ENCODE measurements at places on chromosomes 13 and 19.

DNA sequence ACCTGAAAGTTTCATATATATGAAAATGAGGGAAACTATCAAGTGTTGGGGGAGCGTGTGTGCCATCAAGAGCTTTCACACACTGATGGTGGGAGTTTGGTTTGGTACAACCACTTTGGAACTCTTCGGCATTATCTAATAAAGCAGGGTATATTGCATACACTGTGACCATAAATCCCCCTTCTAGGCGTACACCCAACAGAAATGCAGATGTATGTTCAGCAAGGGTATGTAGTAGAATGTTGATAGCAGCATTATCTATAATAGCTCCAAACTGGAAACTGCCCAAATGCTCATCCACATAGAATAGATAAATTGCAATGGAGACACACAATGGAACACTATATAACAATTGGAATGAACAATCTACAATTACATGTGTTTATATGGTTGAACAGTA, 70.8 kb downstream of the FAM216B start:
- no peak for DNase-seq

DNA sequence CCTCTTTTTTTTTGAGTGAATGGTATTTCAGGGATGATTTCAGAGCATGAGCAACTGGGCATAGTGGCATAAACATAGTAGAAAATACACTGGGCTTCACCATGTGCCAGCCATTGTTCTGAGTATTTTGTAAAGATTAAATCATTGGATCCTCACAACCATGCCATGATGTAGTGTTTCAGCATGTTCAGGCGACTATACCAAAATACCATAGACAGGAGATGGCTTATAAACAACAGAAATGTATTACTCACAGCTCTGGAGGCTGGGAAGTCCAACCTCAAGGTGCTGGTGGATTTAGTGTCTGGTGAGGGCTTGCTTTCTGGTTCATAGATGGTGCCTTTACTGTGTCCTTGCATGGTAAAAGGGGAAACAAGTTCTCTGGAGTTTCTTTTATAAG, 101.5 kb upstream of the KL start:
- no peak for DNase-seq

DNA sequence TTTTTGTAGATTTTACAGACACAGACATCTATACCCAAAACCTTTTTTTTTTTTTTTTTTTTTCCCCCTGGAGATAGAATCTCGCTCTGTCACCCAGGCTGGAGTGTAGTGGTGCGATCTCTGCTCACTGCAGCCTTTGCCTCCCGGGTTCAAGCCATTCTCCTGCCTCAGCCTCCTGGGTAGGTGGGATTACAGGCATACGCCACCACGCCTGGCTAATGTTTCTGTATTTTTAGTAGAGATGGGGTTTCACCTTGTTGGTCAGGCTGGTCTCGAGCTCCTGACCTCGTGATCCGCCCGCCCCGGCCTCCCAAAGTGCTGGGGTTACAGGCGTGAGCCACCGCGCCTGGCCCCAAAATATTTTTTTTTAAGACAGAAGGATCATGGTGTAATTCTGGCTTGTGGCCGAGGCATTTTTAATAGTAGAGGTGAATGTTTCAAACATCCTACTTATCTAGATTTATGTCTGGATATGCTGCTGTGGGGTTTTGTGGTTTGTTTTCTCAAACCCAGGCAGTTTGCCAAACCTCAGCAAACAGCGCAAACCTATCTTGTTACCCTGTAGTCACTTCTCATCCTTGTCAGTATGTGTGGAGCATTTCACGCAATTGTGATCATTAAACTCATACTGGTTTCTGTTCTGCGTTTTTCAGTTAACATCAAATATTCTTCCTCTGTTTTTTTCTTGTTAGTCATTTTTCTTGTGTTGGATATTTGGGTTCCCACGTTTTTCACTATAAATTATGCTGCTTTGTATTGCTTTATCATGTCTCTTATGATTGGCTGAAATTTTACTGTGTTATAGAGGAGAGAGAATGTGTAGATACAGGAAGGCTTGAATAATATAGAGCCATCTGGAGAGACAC, 36.2 kb upstream of the GARRE1 start:
- DNase-seq: no peak

- DNase-seq: no peak
Observed at GRCh38 chr13:32042551-32042950, 11.0 kb downstream of the FRY start.
